ENCODE measurements at places on chromosomes 11 and 22.

DNA sequence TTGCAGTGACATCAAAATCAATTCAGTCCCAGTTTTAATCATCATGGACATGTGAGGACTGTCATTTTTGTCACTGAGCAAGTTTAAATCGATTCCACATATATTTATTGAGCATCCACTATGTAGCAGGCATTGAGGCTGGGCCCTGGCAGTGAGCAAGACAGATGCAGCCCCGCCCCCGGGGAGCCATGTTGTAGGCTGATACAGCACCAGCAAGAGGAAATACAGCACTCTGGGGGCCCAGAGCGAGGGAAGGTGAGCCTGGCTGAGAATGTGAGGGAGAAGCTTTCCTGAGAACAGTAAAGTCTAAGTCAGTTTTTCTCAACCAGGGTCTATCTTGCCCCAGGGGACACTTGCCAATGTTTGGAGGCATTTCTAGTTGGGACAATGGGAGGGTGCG lies 108.6 kb upstream of the ASPHD2 start:
- DNase-seq, result no peak

DNA sequence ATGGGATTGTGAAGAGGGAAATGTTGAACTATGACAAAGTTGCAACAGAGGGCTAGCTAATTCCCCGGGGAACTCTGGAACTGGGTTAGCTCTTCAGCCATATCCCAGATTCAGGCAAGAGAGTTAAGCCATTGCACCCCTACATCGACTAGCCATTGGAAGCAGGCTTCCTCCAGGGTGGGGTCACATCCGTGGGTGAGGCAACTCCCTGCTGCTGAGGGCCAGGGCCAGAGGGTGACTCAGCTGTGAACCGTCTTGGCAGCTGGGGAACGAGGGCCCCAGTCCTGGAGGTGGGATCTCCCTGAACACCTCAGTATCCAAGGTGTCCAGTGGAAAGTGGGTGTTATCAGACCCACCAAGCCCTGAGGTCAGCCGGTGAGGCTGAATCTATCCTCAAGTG lies 41.1 kb downstream of the RPS6KA4 start:
- DNase-seq, result peak; percentile 51

- DNase-seq, result no peak
These were observed 266.4 kb upstream of the NCAM1 start for GRCh38 chr11:112694813-112695212.

DNA sequence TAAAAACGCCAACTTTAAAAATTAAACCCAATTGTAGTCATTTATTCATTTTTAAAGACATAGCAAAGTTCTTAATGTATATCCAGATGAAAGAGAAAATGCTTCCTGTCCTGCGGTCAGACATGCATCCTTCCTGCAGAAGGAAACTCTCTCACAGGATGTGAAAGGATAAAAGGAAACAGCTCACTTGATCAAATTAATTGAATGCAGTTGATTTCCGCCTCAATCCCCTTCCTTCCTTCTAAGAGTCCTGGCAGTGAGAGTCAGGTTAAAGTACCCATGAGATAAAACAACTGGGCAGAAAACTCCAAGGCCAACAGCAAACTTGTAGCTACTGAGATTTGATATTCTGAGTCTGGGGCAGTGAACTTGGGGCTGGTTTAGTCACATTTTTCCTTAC lies 38.5 kb downstream of the CWC15 start:
- no peak for DNase-seq

DNA sequence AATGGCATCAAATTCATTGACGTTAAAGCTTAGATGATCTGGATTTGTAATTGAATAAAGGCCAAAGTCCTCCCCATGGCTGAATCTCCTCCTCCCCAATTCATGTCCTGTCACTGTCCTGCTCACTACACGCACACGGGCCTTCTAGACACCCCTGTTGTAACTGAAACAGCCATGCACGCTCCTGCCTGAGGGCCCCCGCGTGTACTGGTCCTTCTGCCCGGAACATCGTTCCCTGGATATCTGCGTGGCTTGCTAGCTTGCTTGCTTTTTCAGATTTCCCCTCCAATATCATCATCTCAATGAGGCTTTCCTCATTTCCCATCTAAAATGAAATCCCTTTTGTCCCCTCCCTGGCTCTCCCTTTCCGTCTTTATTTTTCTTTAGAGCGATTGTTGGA lies 15.3 kb downstream of the PKNOX2 start:
- no peak for DNase-seq

GRCh38 chr11:128422576-128423370 lies 164.6 kb downstream of the ETS1 start:
- no peak for DNase-seq

DNA sequence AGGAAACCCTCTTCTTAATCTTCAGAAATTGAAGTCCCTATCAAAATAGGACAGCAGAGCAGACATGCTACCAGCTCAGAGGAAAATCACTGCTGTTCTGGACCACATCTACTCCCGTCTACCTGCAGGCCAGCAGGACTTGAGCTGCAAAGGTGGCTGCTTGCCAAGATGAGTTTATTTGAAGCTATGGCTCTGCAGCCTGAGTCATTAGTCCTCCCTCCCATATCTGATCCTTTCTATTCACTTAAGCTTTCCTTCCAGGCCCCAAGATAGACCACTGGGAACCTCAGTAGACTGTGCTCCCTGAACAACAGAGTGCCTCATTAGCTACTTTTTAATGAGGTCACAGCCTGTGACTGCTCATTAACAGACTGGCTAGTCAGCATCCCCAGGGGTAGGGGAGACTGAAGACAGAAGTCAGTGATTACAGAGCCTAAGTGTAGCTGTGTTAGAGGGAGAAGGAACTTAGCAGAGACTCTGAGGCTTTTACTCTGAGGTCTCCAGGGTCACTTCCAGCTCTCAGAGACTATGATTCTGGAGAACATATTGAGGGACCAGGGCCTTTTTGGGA lies 6.8 kb upstream of the OR10A2 start:
- DNase-seq, result no peak

- DNase-seq, result no peak
These were observed 105.2 kb downstream of the NAV2 start for GRCh38 chr11:19817870-19818269.

DNA sequence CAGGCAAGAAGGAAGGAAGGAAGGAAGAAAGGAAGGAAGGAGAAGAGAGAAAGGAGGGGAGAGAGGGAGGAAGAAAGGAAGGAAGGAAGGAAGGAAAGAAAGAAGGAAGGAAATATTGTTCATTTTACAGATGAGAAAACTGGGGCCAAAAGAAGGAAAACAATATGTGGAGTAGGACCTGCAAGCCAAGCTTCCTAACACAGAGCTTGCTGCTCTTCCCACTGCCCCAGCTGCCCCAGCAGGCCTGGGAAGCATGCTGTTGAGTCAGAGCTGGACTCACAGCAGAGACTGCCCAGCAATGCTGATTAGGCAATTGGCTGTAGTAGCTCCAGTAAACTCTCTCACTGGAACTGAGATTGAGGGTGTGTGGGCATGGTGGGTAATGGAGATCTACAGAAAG lies 42.6 kb upstream of the SMCO4 start:
- DNase-seq, result peak; percentile 79

- no peak for DNase-seq
These were observed 4.6 kb upstream of the CDC42BPG start for GRCh38 chr11:64848826-64849597.

- peak; percentile 98 for DNase-seq
These were observed 120.9 kb downstream of the ME3 start for GRCh38 chr11:86551288-86552092.

GRCh38 chr11:100515087-100515486 lies 172.0 kb upstream of the ARHGAP42 start:
- DNase-seq, result peak; percentile 88

DNA sequence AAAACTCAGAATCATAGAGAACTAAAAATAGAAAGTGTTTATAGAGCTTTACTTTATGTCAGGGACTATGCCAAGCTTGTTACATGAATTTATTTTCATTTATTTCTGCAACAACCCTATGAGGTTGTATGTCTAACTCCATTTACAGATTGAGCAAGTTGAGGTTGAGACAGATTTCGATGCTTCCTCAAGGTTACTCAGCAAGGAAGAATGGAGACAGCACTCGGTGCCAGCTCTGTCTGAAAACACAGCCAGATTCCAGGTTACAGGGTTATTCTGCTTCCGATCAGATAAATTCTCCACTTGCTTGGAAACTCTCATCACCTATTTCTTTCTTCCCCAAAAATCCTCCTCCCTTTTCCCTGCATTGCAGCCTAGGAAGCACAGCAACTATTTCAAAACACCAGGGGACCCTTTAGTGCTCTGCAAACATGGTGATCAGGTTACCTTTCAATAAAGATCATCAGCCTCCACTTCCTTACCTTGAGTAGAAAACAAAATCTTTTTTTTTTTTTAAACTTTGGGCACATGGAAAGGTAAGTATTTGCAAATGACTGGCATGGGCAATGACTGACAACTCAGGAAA lies 7.0 kb downstream of the MMP3 start:
- peak; percentile 73 for DNase-seq

- no peak for DNase-seq
These were observed 4.9 kb downstream of the PTDSS2 start for GRCh38 chr11:454801-455565.

DNA sequence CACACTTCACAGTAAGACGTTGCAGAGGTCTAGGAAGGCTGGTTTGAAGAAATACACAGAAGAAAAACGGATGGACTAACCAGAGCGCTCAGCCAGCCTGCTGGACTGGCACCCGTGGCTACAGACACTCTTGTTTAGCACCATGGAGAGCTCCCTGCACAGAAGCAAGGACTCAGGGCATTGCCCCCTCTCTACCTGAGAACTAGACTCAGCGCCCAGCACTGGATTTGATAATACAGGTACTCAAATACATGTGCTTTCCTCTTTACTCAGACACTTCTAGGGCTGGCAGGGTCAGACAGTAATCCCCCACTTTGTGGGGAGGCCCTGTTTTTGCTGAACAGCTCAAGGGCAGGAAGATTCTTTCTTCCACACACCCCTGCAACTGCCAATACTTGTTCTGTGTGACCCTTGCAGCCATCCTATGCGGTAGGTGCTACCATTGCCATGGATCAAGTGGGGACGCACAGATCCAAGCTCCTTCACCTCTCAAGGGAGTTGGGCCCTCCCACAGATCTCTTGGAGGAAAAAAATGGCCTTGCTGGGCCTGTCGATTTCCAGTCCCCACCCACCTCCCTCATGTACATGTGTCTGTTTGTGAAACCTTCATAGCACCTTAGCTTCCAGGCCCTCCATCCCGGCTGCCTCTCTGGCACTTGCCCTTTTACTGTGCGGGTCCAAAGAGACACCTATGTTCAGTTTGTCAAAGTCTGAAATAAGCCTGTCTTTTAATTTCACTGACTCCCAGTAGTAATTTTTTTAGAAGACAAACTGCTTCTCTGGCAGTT lies 5.1 kb upstream of the P2RX6 start:
- peak; percentile 16 for DNase-seq

DNA sequence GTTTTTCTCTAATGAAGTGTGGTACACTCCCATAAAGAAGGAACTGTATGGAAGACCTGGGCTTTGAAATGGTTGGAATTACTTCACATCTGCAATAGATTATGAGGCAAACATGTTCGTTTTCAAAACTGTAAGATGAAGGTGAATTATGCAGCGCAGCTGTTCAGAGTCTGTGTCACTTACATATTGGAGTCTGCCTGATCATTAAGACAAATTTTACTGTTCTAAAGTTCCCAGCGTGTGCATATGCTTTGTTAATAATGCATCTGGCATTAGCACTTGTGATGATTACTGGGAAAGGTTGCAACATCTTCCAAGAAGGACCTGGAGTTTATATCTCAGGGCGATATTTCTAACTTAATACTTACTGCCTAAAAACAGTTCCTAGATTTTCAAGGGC lies 255.2 kb upstream of the ZC3H12C start:
- DNase-seq, result no peak

DNA sequence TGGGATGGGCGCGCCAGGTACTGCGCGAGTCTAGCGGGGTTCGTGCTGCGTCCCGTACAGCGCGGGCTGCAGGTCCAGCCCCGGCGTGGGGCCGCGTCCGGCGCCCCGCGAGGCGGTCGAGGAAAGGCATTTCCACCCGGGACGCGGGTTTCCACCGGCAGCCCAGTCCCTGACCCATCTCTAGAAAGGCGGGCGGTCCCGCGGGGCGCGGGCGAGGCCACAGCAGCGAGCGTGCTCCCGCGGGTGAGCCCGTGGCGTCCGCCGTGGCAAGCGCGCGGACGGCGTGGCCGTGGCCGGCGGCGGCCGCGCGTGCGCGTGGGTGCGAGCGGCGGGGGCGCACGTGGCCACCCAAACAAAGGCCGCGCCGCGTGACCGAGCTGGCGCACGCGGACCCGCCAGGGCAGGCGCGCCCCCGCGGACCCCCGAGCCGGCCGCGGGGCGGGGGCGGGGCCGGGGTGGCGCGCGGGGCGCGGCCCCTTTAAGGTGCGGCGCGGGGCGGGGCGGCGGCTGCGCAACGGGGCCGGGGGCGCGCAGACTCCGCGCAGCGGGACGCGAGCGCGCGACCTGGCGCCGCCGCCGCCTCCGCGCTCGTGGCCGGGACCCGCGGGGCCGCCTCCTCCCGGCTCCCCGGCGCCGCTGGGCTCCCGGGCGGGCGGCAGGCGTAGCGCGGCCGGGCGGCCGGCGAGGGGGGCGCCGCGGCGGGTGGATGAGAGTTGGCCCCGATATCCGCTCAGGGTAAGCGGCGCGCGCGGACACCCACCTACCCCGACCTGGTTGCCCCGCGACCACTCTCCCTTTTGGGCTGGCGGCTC lies 39.3 kb upstream of the CELSR1 start:
- no peak for DNase-seq

- no peak for DNase-seq
These were observed 29.8 kb upstream of the TECTA start for GRCh38 chr11:121070951-121071845.

DNA sequence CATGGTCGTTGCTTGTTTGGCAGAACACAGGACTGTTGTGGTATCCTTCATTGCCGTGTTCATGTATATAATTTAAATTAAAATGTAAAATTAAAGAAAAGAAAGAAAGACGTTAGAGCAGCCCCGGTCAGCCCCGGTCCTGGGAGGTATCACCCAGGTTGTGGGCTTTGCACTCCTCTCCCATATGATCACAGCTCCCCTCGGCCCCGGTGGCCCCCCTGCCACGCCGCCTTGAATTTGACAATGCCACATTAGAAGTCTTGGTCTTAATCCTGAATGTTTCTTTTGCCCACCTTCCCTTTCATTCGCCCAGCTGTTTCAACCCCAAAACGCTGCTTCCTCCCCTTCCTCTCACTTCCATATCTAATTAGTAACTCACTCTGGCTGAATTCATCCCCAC lies 11.4 kb downstream of the APOBEC3A start:
- no peak for DNase-seq

DNA sequence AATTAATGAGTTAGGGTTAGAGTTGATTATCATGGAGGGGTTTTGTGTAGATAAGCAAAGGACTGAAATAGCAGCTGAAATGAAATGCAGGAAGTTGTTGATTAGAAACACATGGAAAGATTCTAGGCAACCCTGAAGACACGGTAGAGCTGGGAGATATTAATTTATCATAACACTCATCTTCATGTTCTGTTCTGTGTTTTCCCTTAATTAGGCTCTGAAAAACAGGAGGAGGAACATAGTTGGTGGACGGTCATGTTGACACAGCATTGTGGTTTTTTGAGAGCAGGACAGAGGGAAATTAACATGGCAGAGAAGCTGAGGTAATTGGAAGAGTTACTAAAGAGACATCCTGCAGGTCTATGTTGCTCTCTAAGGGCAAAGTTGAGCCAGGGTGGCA lies 138.8 kb upstream of the UBASH3B start:
- no peak for DNase-seq

GRCh38 chr11:110832539-110832938 lies 120.3 kb upstream of the ARHGAP20 start:
- DNase-seq, result no peak

GRCh38 chr22:50730941-50731661 lies 6.9 kb upstream of the ACR start:
- DNase-seq, result no peak

- no peak for DNase-seq
These were observed 40.3 kb upstream of the E2F8 start for GRCh38 chr11:19281041-19281440.
